Naive thymus-derived CD4-positive, alpha-beta T cell (primary cell): ENCODE measurements at places on chromosomes 13 and 19.

GRCh38 chr13:94129490-94129894 is 350.0 kb downstream of the DCT start:
- no peak for DNase-seq

DNA sequence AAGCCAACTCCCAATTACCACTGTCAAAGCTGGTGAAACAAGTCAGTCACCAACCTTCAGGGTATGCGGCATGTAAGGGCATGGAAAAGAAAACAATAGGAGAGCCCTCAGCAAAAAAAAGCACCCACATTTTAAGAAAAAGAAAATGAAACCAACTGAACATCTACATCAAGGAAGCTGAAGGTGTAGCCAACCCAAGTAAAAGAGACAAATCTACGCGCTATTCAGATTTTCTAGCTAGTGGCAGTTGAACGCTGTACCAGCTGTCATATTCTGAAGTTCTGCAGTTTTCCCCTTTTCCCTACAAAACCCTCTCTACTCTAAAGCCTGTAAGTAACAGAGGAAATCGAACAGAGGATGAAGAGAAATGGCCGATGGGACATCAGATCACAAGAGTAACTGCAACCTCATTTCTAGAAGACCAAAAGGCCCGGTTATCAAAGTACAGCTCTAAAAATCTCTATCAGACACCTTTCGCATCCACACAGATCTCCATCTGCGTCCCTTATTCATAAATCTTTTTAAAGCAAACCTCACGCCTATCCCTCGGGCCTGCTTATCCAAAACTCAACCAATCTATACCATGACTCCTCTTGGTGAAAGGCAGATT is 1.4 kb downstream of the MYCBP2 start:
- DNase-seq = no peak

DNA sequence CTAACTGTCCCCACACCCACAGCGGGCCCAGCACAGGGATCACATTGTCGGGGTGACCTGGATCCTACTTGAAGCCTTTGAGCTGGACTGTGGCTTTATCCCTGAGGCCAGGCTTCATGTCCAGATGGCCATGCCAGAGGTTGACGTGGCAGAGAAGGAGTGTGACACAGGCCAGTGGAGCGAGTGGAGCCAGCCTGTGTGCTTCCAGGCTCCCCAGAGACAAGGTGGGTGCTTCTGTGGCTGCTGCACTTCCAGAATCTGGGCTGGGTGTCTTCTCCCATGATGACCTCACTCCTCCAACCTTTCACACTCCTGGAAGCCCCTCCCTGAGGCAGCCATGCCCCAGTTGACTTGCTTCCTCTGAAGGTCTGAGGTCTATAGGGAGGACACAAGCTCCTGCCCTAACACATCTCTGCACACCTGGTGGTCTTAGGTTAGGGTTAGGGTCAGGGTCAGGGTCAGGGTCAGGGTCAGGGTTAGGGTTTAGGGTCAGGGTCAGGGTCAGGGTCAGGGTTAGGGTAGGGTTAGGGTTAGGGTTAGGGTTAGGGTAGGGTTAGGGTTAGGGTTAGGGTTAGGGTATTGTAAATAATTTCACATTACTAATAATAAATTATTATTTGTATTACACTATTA is 13.1 kb upstream of the MZF1 start:
- DNase-seq = no peak

- DNase-seq = no peak
These were observed 506.2 kb downstream of the GPC5 start for GRCh38 chr13:91904597-91904996.

DNA sequence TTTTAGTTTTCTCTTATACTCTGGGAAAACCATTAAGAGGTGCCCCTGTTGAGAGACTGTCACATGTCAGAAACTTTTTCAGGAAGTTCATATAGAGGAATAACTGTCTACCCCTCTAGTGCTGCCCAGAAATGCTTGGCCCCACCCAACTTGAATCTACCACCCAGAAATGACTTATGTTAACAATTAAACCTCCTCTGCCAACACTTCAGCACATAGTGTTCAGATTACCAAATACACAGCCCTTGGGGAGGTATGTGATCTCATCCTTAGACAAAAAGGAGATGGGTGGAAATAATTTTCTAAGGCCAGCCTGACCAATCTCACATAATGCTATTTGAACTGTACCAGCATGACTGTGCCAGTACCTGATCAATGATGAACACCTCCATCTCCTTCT is 35.6 kb downstream of the CCDC169 start:
- DNase-seq = no peak

DNA sequence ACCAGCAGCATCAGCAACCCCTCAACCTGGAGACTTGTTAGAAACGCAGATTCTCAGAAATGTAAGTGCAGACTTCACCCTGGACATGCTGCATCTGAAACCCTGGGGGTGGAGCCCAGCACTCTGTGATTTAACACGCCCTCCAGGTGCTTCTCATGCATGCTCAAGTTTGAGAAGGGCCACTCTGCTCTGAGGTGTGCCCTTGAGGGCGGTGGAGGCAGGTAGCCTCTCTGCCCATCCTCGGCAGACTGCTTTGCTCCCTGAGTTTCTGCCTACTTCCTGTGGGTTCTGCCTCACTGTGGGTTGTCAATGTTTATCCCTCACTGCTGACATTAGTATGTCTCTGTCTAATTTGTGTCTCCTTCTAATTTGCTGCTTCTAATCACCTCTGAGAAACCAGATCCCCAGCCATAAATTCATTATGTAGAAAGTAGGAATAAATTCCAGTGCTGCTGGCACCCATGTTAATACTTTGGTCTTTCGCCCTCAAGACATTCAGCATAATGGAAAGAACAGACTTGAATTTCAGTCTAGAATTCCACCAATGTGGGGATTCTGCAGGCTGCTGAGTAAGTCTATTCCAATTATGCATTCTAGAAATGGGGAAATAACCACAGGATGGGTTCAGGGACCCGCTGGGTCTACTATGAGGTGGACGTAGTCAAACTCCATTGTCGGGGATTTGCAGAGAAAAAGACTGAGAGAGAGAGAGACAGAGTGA is 51.3 kb upstream of the CYSLTR2 start:
- DNase-seq = no peak

DNA sequence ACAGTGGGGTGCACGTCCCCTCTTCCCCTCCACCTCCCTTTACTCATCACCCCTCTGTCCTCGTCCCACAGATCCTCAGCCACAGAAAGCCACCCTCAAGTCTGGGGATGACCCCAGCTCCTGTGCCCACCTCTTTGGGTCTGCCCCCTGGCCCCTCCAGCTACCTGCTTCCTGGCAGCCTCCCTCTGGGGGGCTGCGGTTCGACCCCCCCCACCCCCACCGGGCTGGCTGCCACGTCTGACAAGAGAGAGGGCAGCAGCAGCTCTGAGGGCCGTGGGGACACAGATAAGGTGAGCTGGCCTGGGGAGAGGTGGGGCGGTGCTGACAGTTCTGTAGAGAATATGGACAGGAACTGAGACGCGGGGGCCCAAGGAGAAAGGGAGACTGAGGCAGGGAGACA is 11.1 kb downstream of the IRF3 start:
- DNase-seq = no peak

DNA sequence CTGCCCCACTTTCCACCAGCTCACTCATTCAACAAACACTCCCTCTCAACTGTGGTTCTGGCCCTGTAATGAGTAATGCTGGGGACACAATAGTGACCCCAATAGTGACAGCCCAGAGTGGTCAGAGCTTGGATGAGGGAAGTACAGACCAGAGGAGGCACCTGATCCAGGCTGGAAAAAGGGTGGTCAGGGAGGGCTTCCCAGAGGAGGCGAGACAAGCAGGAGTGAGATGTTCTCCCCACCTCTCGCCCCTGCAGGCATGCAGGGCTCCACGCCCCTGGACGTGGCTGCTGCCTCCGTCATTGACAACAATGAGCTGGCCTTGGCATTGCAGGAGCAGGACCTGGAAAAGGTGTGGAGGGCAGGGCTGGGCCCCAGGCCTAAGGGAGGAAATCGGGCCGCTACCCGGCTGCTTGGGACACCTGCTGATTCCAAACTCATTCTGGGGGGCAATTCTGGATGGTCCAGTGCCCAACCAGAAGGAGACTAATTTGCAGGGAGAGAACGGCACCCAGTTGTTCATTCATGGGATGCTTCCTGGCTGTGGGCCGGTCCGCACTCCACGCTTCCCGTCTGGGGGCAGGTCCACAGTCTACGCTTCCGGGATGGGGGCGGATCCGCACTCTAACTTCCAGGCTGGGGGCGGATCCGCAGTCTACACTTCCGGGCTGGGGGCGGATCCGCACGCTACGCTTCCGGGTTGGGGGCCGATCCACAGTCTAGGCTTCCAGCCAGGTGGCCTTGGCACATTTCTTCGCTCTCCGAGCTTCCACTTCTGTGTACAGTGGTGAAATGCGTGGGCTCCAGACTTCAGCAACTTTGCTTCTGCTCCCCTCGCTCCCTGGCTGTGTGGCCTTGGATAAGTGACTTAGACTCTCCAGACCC is 63.4 kb downstream of the RYR1 start:
- no peak for DNase-seq

DNA sequence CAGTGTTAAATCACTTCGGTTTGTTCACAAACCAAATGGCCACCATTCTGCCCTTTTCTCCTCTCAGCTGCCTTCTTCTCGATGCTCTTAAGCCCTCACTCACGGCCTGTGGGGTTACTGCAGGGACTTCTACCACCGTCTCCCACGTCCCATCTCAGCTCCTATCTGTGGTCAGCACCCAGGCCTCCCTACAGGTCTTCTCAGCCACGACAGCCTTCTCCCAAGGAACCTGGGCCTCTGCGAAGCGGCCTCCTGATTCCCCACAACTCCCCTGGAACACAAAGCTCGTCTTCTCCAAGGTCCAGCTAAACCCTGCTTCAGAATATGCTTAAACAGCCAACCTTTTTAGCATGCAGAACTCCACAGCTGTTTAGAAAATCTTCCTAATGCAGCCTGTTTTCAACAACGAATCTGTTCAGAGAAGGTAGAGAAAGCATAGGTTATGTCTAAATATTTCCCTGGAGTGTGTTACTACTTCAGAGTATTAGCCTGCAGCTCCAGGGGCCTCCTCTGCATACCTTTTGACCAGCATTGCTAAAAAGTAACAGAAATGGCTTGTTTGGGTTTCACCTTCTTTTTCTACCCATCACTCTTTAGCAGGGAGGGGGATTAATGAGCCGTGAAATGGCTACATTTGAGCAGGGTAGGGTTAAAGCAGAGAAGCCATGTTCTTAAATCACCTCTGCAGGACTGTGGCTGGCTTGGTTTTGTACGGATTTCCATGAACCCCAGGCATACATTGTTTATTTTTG is 104.0 kb downstream of the COL4A2 start:
- no peak for DNase-seq

- peak; percentile 98 for DNase-seq
These were observed at the start of gene SLC1A5 for GRCh38 chr19:46788262-46788967. SLC1A5 (minus strand) TSS chr19:46788594; CDS start chr19:46787965, 629 bp downstream.
